Endodermal cell (in vitro differentiated cells): ENCODE measurements at places on chromosomes 13 and 19. TPM values are rescaled to one million over a fixed set of nuclear protein-coding genes. Genes with fewer than 3 reads are reported as not detected.

Gene FFAR3
- not detected in 3 replicates for total RNA-seq

DNA sequence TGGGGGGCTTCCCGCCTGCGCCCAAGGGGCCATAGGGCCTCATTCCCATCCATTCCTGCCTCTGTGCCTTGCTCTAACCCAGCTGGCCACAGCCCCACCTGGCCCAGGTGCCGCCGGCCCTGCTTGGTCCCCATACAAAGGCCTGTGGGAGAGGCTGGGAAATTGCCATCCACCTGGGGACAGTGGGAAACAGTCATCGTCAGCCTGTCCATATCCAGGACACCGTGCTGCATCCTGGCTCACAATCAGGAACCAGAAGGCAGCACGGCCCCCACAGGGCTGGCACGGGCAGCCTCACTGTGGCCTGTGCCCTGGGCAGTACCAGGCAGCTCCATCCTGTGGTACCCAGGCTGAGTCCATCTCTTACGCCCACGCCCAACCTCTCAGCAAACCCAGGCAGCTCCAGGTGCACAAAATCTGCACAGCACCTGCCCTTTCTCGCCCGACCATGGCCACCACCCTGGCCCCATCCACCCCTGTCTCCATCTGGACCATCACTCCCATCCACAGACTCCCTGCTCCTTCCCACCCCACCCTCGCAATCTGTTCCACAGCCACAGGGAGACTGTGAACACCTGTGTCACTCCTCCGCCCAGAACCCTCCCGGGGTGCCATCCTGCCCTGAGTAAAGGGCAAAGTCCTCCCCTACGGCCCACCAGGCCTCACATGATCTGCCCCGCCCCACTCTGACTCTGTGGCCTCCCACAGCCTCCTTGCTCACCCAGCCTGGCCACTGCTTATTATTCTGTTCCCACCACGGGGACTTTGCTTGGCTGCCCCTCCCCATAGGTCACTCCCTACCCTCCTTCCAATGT is 21.1 kb upstream of the FBXO27 start:
- H3K27ac ChIP-seq = no peak overlapping the region
- H3K4me3 ChIP-seq = no peak overlapping the region
- DNase-seq = no peak
- no peaks in the 10 kb centered on the region for H3K27me3 ChIP-seq

Gene MOB3A
- 17.1 and 20.9 TPM in 2 replicates for total RNA-seq

DNA sequence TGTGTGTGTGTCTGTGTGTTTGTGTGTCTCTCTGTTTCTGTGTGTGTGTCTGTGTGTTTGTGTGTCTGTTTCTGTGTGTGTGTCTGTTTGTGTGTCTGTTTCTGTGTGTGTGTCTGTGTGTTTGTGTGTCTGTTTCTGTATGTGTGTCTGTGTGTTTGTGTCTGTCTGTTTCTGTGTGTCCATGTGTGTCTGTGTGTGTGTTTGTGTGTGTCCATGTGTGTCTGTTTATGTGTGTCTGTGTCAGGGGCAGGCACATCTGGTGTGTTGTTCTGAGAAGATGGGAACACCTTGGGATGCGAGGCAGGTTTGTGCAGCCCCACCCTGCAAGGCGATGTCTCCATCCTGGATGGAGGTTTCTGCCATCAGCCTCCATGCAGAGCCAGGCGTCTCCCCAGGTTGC is 275.8 kb upstream of the SOX1 start:
- DNase-seq = no peak
- H3K4me1 ChIP-seq = no peaks in the 10 kb centered on the region

Gene CC2D1A
- 41.0 and 45.1 TPM in 2 replicates for total RNA-seq

Gene KANK3
- 2.3 to 3.4 TPM (median 2.7 TPM) in 3 replicates for total RNA-seq

Gene PARP4
- 31.0 and 35.7 TPM in 2 replicates for total RNA-seq

- H3K4me1 ChIP-seq = no peaks in the 10 kb centered on the region
- H3K4me3 ChIP-seq = no peak overlapping the region
- no peaks in the 10 kb centered on the region for H3K27me3 ChIP-seq
- no peaks in the 10 kb centered on the region for H3K36me3 ChIP-seq
- no peak overlapping the region for H3K27ac ChIP-seq
- no peak for DNase-seq
Measured at GRCh38 chr13:68380041-68380973, 1150.2 kb upstream of the PCDH9 start.
